ENCODE measurements at places on chromosomes 11 and 22. TPM values are rescaled to one million over a fixed set of nuclear protein-coding genes. Genes with fewer than 3 reads are reported as not detected.

- H3K4me1 ChIP-seq = no peaks in the 10 kb centered on the region
- H3K36me3 ChIP-seq = no peaks in the 10 kb centered on the region
- H3K4me3 ChIP-seq = no peak overlapping the region
- H3K27ac ChIP-seq = no peak overlapping the region
- peak; percentile 42 for DNase-seq
- peaks cover 17% of the 10 kb centered on the region for H3K27me3 ChIP-seq
Measured at GRCh38 chr11:34840736-34841386, 75.3 kb downstream of the APIP start.

The SCT gene
- not detected for total RNA-seq

DNA sequence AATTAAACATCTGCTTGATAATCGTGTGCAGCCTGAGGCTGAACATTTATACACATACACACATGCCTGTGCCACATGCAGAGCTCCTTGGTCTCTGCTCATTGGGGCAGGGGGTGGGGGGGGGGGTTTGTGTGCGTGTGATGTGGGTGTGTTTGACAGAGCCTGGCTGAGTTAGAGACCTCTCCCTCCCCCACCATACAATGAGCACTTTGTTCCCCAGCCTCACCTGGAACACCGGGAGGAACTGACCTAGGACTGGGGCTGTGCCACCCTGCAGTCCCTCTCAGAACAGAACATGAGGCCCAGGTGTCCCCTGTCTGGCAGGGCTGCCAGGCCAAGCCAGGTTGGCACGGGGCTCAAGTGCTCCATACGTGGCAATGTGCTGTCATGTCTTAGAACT lies 96.6 kb downstream of the TP53I11 start:
- H3K36me3 ChIP-seq = no peaks in the 10 kb centered on the region
- no peak overlapping the region for H3K4me3 ChIP-seq
- no peak overlapping the region for H3K27ac ChIP-seq
- peaks cover 6% of the 10 kb centered on the region for H3K4me1 ChIP-seq
- peaks cover 28% of the 10 kb centered on the region for H3K27me3 ChIP-seq

- peaks cover 40% of the 10 kb centered on the region for H3K36me3 ChIP-seq
- H3K27me3 ChIP-seq = no peaks in the 10 kb centered on the region
- no peak for DNase-seq
- no peak overlapping the region for H3K27ac ChIP-seq
Measured at GRCh38 chr22:19852177-19852781, 2.4 kb downstream of the GNB1L start.

The SORL1 gene
- 207 TPM for total RNA-seq

- H3K36me3 ChIP-seq = no peaks in the 10 kb centered on the region
- no peak overlapping the region for H3K4me3 ChIP-seq
- DNase-seq = no peak
Measured at GRCh38 chr11:19276859-19277808, 36.4 kb upstream of the E2F8 start.

DNA sequence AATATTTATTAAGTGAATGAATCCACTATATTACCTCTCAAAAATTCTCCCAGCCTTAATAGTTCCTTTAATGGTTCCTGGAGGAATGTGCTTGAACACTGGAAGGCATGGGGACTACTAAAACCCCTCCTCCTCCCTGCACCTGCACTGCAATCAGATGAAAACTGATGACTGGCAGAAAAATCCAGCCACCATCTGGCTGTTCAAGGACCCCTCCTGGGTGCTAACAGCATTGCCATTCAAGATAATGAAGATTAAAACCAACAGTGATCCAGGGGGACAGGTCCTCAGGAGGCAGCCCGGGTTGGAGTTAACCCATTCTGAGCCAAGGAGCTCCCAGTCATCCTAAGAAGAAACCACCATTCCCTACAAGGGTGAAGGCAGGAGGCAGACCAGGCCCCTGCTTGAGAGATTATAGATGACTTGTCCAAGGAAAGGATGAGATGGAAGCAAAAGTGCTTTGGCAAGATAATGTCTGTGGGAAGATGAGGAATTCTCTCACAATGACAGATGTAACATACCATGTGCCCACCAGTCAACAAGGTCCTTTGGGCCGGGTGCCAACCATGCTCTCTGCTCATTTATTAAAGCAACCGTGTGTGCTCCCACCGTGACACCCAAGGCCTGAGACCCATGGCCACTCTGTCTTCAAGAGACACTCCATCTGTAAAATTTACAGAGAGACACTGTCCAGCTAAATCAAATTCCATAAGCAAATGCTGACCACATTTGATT lies 90.6 kb downstream of the LARGE1 start:
- H3K27me3 ChIP-seq = no peaks in the 10 kb centered on the region
- no peak overlapping the region for H3K4me3 ChIP-seq
- H3K27ac ChIP-seq = no peak overlapping the region

DNA sequence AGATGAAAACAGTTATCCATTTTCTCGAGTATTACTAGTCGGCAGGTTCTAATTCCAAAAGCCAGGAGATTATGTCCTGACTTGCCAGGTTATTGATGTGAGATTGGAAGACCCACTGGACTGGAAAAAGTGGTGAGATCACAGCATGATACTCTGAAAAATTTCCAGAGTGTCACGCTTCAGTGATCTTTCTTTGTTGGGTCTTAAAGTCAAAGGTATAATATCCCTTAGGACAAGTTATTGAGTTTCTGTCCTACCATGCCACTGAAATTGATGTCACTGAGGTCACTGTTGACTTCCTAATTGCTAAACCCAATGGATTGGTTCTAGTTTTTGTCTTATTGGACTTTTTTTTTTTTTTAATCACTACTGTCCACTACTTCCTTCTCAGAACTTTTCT lies 104.5 kb upstream of the GRAMD1B start:
- no peak for DNase-seq
- no peaks in the 10 kb centered on the region for H3K4me1 ChIP-seq
- H3K4me3 ChIP-seq = no peak overlapping the region
- no peaks in the 10 kb centered on the region for H3K36me3 ChIP-seq

The CREB3L1 gene
- not detected for total RNA-seq

DNA sequence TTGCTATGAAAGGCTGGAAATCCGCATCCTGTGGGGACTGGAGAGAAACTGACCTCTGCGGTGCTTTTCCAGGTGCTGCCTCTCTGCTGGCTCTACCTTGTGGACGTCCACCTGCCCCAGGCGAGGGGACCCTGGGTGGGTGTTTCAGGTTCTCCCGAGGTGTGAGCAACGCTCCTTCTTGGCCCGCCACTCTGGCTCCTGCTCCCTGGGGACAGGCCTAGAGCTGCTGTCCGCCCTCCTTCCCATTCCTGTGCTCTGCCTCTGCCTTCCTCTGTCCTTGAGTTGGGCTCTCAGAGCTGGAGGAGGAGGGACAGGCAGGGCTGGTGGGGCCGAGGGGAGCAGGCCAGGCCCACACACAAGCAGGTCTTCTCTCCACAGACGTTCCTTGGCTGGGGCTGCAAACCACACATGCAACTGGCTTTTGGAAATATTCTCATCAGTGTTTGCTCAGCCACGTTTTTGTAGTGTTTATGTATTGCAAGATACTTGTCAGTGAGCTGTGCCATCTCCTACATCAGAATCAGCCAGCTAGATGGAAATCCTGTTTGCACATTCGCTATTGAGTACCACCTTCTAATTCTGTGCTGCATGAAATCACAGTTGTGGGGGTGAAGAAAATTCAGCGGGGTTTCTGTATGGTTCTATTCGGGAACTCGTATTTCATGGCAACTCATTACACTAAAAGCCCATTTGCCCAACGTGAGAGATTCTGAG lies 1115.0 kb downstream of the BRD1 start:
- H3K4me1 ChIP-seq = no peaks in the 10 kb centered on the region
- no peak for DNase-seq
- no peaks in the 10 kb centered on the region for H3K27me3 ChIP-seq
- H3K36me3 ChIP-seq = no peaks in the 10 kb centered on the region
- no peak overlapping the region for H3K4me3 ChIP-seq
- no peak overlapping the region for H3K27ac ChIP-seq

GRCh38 chr11:57818812-57819211 lies 57.2 kb downstream of the CTNND1 start:
- H3K27ac ChIP-seq = no peak overlapping the region
- H3K27me3 ChIP-seq = peaks cover 11% of the 10 kb centered on the region
- no peak overlapping the region for H3K4me3 ChIP-seq

DNA sequence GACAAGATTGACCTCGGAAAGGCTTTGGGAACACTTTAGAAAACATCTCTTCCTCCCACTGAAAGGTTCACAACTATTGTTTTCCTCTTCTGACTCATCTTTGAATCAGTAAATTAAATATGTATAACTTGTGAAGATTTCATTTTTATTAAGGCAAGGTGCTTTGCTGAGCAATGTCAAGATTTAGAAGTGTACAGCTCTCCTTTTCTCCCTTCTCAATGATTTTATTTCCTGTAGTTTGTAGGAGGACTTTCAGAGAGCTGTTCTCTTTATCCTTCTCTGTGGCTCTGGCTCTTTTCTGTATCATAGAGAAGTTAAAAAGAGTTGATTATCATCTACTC lies 594.2 kb downstream of the METTL15 start:
- DNase-seq = no peak
- no peaks in the 10 kb centered on the region for H3K27me3 ChIP-seq

The CECR2 gene
- total RNA-seq = 0.15 TPM

GRCh38 chr11:23151819-23152218 lies 291.5 kb upstream of the CCDC179 start:
- H3K4me1 ChIP-seq = no peaks in the 10 kb centered on the region
- H3K4me3 ChIP-seq = no peak overlapping the region
- no peaks in the 10 kb centered on the region for H3K27me3 ChIP-seq
- no peak for DNase-seq

The TRMT2A gene
- 91.4 TPM for total RNA-seq

GRCh38 chr11:71991494-71991893 lies 7.2 kb upstream of the IL18BP start:
- no peak for DNase-seq
- peaks cover 3% of the 10 kb centered on the region for H3K4me1 ChIP-seq
- H3K4me3 ChIP-seq = no peak overlapping the region
- H3K27ac ChIP-seq = no peak overlapping the region

DNA sequence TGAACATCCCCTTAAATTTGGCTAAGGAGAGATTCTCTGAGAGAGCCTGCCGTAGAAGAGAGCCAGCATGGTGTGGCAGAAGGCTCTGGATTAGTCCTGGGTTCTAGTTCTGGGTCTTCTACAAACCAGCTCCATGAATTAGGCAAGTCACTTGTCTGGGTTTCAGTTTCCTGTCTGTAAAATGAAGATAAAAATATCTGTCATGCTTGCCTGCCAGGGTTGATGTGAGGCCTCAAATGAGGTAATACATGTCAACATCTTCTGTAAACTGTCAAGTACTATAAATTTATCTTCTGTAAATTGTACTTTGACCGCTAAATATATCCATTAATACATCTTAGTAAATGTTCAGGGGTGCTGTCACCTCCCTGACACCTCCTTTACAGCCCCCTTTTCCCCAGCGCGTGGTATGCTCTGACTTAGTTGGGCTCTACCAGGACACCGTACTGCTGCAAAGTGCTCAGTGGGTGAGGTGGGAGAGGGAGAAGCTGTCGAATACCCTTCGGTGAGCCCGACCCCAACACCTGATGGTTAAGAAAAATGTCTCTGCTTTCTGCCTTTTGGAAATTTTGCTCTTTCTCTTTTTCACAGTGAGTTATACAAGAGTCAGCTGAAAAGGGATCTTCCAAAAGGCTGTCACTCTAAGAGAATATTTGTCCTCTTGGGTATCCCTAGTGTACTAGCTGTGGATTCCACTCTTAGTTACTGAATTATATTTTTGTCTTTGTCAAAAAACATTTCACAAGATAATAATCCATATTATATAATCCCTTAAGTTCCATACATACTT lies 15.0 kb downstream of the RBX1 start:
- peaks cover 23% of the 10 kb centered on the region for H3K4me1 ChIP-seq
- no peak for DNase-seq
- H3K27ac ChIP-seq = no peak overlapping the region
- H3K4me3 ChIP-seq = no peak overlapping the region
- H3K36me3 ChIP-seq = peaks cover 38% of the 10 kb centered on the region

DNA sequence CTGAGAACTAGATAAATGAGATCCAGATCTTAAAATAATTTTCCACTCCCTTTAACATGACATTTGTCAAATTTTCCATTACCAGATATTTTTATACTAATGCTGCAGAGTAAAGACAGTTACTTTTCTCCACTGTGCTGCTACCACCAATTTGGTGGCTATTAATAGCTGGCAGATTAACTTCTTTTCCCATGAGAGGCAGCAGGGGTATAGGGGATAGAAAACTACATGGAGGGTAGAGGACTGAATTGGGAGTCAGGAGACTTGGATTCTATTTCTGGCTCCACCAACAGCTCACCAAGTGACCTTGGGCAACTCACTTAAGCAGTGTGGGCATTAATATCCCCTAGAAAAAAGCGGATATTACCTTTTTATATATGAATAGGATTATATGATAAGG lies 69.2 kb downstream of the KIF18A start:
- no peak for DNase-seq
- no peak overlapping the region for H3K4me3 ChIP-seq
- H3K27ac ChIP-seq = no peak overlapping the region
- H3K4me1 ChIP-seq = no peaks in the 10 kb centered on the region
- H3K36me3 ChIP-seq = peaks cover 14% of the 10 kb centered on the region

GRCh38 chr11:65559951-65560537 lies 1.9 kb upstream of the LTBP3 start:
- H3K4me1 ChIP-seq = peaks cover 55% of the 10 kb centered on the region
- H3K27me3 ChIP-seq = no peaks in the 10 kb centered on the region
- peaks cover 3% of the 10 kb centered on the region for H3K36me3 ChIP-seq
- H3K27ac ChIP-seq = peak overlapping the region; percentile 77
- DNase-seq = no peak

DNA sequence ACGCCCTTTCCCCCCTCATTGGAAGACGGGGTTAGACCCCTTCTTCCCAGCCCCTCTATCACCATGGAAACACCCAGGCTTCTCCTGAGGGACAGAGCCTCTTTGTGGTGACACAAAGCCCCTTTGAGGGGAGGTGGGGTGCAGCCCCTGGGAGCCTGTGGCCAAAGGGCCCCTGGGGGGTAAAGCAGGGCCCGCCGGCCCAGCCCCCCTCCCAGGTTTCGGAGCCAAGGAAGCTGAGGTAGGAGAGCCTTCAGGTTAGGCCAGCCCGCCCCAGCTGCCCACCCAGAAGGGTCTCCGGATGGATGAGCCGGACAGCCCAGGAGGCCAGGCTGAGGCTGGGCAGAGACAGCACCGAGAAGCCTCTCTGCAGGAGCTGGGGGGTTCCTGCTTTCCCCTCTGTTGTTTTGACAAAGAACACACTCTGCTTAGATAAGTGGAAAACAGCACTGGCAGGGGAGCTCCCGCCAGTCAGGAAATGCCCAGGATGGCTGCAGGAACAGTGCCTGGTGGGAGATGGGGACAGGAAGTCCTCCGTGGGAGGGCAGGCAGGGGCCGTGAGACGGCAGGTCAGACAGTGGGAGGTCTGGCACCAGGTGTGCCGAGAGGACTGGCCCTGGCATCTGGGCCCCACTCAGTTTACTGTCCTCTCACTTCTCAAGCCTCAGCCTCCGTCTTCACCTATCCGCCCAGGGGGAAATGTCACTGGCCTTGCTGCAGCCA lies 18.2 kb downstream of the ARVCF start:
- no peak overlapping the region for H3K4me3 ChIP-seq
- H3K27me3 ChIP-seq = peaks cover 5% of the 10 kb centered on the region
- no peaks in the 10 kb centered on the region for H3K4me1 ChIP-seq

GRCh38 chr22:29336751-29337490 lies 21.4 kb upstream of the RASL10A start:
- H3K4me3 ChIP-seq = no peak overlapping the region
- H3K36me3 ChIP-seq = peaks cover 20% of the 10 kb centered on the region
- no peak for DNase-seq
- H3K27me3 ChIP-seq = no peaks in the 10 kb centered on the region
- no peaks in the 10 kb centered on the region for H3K4me1 ChIP-seq

Data from activated CD4-positive, alpha-beta T cell treated with anti-CD3 and anti-CD28 coated beads, Interleukin-2, amount 10 ng/mL, durations not matched to agents 7 days and 5 days (primary cell).